ENCODE measurements at places on chromosomes 7 and 10. TPM values are rescaled to one million over a fixed set of nuclear protein-coding genes. Genes with fewer than 3 reads are reported as not detected.

GRCh38 chr7:105268056-105268455 is 120.7 kb downstream of the SRPK2 start:
- peak overlapping the region; percentile 42 for H3K4me3 ChIP-seq
- peaks cover 18% of the 10 kb centered on the region for H3K4me1 ChIP-seq
- DNase-seq = peak; percentile 83
- no peaks in the 10 kb centered on the region for H3K36me3 ChIP-seq
- no peaks in the 10 kb centered on the region for H3K27me3 ChIP-seq
- H3K27ac ChIP-seq = peak overlapping the region; percentile 68

DNA sequence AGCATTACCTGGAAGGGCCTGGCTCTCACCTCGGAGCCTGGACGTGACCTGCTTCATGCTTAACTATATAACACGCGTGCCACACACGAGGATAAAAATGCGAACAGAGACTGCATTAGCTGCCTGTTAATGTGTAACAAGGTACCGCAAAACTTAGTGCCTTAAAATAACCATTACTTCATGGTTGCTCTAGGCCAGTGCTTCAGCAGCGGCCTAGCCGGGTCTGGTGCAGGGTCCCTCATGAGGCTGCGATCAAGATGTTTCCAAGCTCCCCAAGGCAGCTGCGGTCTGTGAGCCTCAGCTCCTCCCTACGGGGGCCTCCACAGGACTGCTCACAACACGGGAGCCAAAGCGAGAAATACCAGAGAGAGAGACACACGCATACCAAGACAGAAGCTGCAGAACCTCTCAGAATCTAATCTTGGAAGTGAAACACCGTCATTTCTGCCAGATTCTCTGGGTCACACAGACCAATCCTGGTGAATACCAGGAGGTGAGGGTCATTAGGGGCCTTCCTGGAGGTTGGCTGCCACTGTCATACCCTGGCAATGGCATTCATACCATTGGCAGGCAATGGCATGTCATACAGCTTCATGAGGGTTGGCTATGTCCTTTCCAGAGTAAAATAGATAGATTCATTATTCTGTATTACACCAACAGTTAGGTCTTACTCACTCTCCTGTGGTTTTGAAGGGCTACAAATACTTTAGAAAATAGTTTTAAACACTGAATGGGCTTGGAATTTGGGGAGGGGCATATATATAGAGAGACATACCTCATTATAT is 94.5 kb downstream of the HIPK2 start:
- peaks cover 52% of the 10 kb centered on the region for H3K4me1 ChIP-seq
- peak; percentile 85 for DNase-seq
- peak overlapping the region; percentile 99 for H3K27ac ChIP-seq
- H3K4me3 ChIP-seq = no peak overlapping the region

DNA sequence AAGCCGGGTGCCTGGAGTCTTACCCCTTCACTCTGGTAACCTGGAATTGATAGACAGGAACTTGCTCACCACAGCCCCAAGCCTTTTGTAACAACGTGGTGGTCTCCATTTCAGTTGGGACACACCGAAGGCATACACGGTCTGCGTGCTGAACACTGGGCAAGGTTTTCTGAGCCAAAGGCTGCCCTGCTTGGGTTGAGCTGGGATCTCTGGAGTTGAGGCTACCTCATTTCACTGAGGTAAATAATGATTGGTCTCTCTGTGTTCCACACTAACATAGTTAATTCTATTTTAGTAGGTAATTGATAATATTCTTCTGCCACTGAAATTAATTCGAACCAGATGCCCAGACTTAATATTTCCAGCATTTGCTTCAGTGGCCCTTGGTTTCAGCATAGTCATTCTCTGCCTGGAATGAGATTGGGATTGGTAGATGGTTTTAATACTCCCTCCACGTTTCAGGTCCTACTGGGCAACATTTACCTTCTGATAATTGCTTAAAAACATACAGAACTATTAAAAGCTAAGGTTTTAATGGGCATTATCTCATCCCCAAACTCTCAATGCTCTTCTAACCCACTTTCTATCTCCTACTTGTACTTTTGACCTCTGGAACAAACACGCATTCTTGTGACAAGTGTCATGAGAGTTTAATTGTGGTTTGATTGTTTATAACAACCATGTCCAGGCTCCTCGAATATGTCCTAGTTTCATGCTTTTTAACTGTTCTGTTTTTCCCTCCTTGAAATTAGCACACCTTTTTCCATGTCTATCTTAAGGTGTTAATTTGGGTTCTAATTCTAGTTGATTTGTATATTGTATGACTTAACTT is 202.3 kb upstream of the KLF6 start:
- no peaks in the 10 kb centered on the region for H3K4me1 ChIP-seq
- no peaks in the 10 kb centered on the region for H3K36me3 ChIP-seq
- H3K27me3 ChIP-seq = no peaks in the 10 kb centered on the region
- peak; percentile 52 for DNase-seq
- H3K4me3 ChIP-seq = no peak overlapping the region

DNA sequence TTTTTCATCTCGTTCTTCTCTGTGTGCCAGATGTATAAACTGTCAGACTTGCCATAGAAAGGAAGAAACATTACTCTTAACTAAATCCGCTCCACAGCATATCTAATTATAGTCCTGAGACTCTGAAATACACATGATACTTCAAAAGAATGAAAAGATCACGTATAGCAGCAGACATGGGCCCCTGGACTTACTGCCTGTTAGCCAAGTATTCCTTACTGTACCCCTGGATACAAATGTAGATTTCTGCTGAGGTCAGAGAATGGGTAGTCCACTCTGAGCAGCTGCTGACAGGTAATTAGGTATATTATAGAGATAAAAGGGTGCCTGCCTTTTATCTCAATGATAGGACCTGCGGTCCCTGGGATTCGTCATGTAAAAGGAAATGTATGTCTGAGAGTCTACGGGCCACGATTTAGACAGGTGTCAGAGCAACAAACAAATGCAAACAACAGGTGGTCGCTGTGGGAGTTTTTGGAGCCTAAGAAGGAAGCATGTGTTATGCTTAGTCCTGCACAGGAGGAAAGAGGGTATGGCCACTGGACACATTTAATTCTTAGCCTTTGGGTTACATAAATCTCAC is 69.4 kb downstream of the VOPP1 start:
- H3K4me1 ChIP-seq = peaks cover 18% of the 10 kb centered on the region
- H3K27me3 ChIP-seq = no peaks in the 10 kb centered on the region
- no peak overlapping the region for H3K4me3 ChIP-seq
- DNase-seq = no peak

GRCh38 chr10:69498711-69499471 is 47.6 kb downstream of the TSPAN15 start:
- no peak overlapping the region for H3K4me3 ChIP-seq
- no peak for DNase-seq
- no peaks in the 10 kb centered on the region for H3K4me1 ChIP-seq

DNA sequence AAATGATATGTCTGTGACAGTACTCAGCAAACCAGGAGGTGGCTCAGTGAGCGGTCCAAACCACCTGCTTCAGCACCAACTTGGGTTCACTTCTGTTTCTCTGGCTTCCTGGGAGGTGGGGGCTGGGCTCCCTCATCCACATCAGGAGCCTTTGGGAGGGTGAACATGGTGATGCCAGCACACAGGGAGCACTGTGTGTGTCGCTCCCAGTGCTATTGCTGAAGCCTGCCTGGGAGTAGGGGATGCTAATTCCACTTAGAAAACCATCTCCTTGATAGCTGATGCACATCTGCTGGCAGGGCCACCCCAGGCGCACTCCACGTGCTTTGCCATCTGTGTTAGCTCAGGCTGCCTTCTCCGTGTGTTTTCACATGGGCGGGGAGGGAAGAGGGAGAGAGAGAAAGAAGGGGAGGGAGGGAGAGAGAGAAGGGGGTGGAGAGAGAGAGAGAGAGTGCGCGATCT is 58.0 kb downstream of the RAMP3 start:
- peaks cover 8% of the 10 kb centered on the region for H3K27me3 ChIP-seq
- no peak overlapping the region for H3K27ac ChIP-seq
- no peaks in the 10 kb centered on the region for H3K36me3 ChIP-seq
- no peaks in the 10 kb centered on the region for H3K4me1 ChIP-seq
- H3K4me3 ChIP-seq = no peak overlapping the region
- no peak for DNase-seq

- peaks cover 3% of the 10 kb centered on the region for H3K36me3 ChIP-seq
- H3K4me3 ChIP-seq = peak overlapping the region; percentile 89
- H3K27me3 ChIP-seq = no peaks in the 10 kb centered on the region
- DNase-seq = no peak
- H3K4me1 ChIP-seq = peaks cover 25% of the 10 kb centered on the region
Measured at GRCh38 chr10:52313256-52313932, 687 bp upstream of the DKK1 start.

DNA sequence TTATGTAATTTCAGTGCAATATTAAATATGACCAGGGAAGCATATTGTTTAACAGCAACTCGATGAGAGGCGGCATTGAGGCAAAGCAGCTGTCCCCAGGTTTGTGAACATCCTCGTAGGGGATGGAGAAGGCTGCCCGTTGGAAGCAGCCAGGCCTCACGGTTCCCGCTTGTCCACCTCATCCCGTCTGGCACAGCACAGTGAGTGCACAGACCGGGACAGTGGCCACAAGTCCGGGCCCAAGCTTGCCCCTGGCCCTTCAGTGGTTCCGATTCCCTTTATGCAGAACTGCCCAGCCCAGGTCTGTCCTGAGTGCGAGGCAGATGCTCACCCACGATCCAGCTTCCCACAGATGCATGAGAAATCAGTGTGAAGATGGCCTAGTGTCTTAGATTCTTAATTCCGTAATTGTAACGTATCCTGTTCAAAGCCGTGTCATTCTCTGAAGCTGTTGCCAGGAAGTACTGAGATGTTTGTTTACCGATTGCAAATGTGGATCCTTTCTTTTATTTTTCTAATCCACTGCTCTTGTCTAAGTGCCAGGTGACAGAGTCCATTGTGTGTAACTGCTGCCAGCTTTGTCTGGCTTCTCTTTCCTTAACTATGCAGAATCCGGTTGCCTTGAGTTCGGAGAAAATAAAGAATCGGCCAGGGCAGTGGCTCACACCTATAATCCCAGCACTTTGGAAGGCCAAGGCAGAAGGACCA is 35.5 kb downstream of the PFKP start:
- H3K36me3 ChIP-seq = peaks cover 46% of the 10 kb centered on the region
- no peak overlapping the region for H3K4me3 ChIP-seq
- DNase-seq = peak; percentile 66
- peak overlapping the region; percentile 67 for H3K27ac ChIP-seq
- H3K27me3 ChIP-seq = no peaks in the 10 kb centered on the region
- H3K4me1 ChIP-seq = peaks cover 17% of the 10 kb centered on the region

DNA sequence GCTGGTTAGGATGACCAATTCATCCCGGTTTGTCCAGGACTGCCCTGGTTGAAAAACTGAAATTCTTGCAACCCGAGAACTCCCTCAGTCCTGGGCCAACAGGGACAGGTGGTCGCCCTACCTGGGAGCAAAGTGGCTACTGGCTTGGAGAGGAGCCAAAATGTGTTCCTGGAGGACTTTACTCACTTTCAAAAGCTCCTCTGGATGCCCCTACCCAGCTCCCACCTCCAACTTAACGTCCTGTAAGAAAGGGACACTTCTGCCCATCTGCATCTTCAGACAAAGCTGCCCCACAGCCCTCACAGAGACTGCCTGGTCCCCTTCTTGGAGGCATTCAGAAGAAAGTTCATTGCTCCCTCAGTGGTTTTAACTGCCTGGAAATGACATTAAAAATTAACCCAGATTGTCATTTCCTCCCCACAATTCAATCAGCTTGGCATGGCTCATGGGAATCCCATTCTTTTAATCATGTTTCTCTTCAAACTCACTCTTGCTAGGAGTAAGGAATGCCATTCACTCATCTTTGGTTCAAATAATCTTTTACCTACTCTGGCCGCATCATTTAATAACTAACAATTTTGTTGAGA is 24.0 kb upstream of the HSPA12A start:
- no peak for DNase-seq
- no peak overlapping the region for H3K4me3 ChIP-seq
- H3K27ac ChIP-seq = no peak overlapping the region
- no peaks in the 10 kb centered on the region for H3K27me3 ChIP-seq

DNA sequence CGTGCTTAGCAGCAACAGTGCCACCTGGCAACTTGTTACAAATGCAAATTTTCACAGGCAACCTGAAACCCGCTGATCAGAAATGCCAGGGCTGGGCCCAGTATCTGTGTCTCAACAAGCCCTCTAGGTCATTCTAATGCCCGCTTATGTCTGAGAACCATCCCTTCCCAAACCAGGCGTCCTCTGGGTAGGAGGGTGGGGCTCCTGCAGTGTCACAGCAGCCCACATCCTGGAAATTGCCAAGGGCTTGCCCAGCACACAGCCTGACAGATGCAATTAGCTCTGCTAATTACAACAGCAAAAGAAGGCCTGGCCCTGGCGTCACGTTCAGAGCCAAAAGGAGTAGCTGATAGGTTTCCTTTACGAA is 15.9 kb downstream of the ITPRIP start:
- no peak overlapping the region for H3K27ac ChIP-seq
- H3K4me1 ChIP-seq = peaks cover 48% of the 10 kb centered on the region
- H3K4me3 ChIP-seq = no peak overlapping the region
- H3K27me3 ChIP-seq = no peaks in the 10 kb centered on the region
- DNase-seq = no peak
- no peaks in the 10 kb centered on the region for H3K36me3 ChIP-seq

DNA sequence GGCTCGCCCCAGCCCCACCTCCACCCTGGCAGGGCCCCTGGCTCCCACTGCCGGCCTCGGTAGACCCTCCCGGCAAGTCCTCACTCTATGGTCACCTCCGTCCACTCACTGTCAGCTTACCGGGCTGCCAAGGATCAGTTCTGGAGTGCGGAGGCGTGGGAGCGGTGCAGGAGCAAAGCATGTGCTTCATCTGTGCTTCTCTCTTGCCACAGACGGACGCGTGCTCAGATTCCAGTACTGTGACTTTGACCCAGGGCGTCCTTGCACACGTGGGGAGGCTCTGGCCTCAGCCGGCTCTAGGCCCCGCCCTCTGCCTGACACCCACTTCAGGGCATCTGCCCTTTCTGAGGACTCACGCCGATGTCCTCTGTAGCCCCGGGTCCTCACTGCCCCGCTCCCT is 547.5 kb upstream of the FOXK1 start:
- no peak overlapping the region for H3K4me3 ChIP-seq
- DNase-seq = no peak
- H3K27ac ChIP-seq = no peak overlapping the region
- no peaks in the 10 kb centered on the region for H3K27me3 ChIP-seq

DNA sequence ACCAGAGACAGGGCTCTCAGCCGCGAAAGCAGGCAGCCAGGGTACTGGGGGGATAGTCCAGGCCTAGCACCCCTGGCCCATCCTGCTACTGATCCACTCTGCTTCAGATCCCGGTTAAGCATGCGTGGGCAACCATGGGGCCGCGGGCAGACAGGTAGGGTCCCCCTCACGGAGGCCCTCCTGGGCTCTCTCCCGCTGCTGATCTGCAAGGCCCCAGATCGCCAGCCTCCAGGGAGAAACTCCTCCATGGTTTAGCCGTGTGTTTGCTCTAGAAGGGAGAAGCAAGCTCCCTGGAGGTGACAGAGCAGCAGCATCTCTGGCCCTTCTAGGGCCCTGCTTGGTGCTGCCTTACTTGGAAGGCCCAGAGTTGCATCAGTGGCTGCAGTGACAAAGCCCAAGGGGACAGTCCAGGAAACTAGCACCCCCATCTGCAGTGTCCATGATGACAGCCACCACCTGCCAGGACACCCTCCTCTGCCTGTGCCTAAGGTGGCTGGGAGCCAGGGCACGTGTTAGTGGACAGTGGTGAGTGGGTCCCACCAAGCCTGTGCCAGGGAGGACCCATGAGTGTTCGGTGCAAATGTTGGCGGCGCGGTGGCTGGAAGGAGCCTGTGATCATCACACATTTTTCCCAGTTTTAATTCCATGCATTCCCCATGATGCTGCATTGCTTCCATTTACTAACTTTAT is 29.2 kb downstream of the CALML5 start:
- no peaks in the 10 kb centered on the region for H3K36me3 ChIP-seq
- peaks cover 5% of the 10 kb centered on the region for H3K4me1 ChIP-seq
- no peak overlapping the region for H3K4me3 ChIP-seq
- no peak for DNase-seq
- H3K27me3 ChIP-seq = no peaks in the 10 kb centered on the region
- H3K27ac ChIP-seq = no peak overlapping the region

CRHR2 gene
- total RNA-seq = not detected

LLCFC1 gene
- not detected for total RNA-seq
